ENCODE measurements at places on chromosomes 5 and 9.

DNA sequence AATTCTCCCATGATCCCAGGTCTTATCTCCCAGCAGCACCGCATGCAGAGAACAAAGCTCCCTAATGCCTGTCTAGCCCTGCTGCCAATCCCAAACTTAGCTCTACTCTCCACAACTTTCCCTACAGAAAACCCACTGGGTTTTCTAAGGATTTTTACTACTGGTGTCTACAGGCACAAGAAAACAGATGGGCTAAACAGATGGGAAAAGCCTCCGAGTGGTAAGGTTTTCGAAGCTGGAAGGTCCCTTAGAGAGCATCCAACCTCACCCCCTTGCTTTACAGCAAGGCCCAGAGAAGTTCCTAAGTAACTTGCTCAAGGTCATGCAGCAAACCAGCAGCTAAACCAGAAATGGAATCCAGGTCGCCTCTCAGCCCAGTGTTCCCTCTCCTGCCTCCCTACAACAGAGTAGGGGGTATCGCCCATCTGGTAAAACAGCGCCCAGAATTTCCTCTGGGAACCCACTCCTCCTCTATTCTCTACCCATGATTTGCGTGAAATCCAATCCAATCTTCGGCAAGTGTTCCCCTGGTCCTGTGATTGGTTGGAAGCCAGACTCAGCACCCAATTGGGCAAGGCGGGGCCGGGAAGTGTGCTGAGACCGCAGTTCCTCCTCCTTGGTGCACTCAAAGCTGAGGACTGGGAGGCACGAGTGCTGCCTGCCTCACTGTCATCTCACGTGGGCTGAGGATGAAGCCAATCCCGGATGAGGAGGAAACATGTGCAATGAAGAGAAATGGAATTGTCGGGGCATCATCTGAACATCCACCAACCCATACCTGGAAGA is 20.8 kb downstream of the CPLX2 start:
- no peak for DNase-seq

- no peak for DNase-seq
Measured at GRCh38 chr5:131460867-131461572, 174.0 kb downstream of the RAPGEF6 start.

DNA sequence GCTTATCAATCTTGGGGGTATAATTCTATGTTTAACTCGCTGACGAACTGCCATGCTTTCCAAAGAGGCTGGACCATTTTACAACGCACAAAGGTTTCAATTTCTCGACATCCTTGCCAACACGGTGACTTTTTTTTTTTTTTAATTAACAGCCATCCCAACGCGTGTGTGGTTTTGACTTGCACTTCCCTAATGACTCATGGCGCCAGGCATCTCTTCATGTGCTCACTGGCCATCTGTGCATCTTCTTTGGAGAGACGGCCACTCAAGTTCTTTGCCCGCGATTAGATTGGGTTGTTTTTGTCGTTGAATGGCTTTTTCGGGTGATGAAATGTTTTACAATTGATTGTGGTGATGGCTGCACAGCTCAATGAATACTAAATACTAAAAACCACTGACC is 12.5 kb upstream of the CARD9 start:
- DNase-seq: no peak

DNA sequence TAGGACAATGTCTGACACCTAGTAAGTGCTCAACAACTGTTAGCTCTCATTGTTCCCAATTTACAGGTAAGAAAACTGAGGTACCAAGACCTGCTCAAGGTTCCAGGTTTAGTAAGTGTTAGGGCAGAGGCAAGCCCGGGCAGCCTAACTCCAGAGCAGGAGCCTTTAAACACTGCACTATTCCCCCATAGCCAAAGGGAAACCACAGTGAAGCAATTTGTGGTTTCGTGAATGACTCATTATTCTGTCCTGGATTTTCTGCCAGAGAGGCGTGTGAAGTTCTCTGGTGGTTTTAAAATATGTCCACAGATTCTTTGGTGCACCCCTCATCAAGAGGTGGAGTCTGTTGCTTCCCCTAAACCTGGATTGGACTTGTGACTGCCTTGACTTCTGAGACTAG is 1.0 kb upstream of the MCC start:
- no peak for DNase-seq

GRCh38 chr5:154528005-154528594 is 50.1 kb upstream of the HAND1 start:
- DNase-seq: no peak
